NCI-H460 (cell line): ENCODE measurements at places on chromosomes 3 and 15. TPM values are rescaled to one million over a fixed set of nuclear protein-coding genes. Genes with fewer than 3 reads are reported as not detected.

DNA sequence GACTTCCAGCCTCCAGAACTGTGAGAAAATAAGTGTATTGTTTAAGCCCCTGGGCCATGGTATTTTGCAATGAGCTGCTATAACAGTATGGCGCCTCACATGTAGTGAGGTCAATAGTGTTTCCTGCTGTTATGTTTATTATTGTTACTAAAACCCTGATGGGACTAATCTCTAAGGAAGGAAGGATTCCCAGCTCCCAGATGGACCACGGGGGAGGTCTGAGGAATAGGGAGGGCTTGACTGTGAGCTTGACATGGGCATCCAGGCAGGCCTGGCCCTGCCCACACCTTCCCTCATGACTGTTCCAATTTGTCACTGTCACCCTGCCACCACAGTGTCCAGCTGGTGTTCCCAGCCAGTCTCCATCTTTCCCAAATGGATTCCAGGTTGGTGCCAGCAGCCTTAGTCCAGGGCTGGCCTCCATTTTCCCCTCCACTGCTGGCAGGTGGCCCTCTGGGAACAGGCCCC lies 14.5 kb upstream of the SLC41A3 start:
- DNase-seq = no peak

DNA sequence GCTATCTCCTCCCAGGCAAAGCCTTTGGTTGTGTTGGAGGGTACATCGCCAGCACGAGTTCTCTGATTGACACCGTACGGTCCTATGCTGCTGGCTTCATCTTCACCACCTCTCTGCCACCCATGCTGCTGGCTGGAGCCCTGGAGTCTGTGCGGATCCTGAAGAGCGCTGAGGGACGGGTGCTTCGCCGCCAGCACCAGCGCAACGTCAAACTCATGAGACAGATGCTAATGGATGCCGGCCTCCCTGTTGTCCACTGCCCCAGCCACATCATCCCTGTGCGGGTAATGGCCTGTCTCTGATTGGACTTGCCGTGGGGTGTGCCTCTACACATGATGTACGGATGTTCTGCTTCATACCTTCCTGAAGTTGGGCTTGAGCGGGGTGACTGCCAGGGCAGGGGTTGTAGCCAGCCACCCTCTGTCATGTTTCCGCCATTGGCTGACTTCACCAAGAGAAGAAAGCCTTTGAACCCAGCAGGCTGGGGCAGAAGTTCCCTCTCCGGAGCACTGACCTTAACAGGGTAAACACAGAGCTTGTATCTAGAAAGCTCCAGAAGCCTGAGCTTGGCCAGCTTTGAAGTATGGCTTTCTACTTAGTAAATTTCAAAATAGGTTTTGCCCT lies 13.4 kb downstream of the ALAS1 start:
- DNase-seq = no peak

- DNase-seq = no peak
Observed at GRCh38 chr3:45440562-45440961, 52.2 kb downstream of the LARS2 start.

GRCh38 chr3:146052056-146052790 lies 108.8 kb downstream of the PLOD2 start:
- no peak for DNase-seq

- DNase-seq = no peak
Observed at GRCh38 chr3:69669070-69669469, 70.2 kb upstream of the MITF start.

DNA sequence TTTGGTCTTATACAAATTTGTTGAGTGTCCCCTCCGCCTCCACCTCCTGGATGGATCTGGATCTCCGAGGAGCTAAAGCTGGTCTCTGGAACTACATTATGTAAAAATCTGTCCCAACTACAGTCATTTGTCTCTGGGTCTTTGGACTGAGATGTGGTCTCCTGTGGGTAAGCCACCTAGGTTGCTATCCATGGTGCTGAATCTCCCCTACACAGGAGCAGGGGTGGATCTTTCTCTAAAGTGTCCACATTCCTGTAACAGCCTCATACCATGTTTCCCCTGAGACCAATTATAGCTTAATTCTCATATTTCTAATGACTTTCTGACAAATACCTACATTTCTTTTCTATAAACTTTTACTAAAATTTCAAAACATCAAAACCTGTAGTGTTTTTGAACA lies 625.8 kb downstream of the TAFA4 start:
- DNase-seq = peak; percentile 0

GRCh38 chr3:172099495-172099808 lies 60.1 kb downstream of the FNDC3B start:
- no peak for DNase-seq

GRCh38 chr3:6216135-6217026 lies 644.5 kb upstream of the GRM7 start:
- no peak for DNase-seq

GRCh38 chr3:196883361-196883760 lies 15.6 kb downstream of the SENP5 start:
- no peak for DNase-seq

- DNase-seq = no peak
Observed at GRCh38 chr15:92520914-92521623, 127.4 kb downstream of the ST8SIA2 start.

DNA sequence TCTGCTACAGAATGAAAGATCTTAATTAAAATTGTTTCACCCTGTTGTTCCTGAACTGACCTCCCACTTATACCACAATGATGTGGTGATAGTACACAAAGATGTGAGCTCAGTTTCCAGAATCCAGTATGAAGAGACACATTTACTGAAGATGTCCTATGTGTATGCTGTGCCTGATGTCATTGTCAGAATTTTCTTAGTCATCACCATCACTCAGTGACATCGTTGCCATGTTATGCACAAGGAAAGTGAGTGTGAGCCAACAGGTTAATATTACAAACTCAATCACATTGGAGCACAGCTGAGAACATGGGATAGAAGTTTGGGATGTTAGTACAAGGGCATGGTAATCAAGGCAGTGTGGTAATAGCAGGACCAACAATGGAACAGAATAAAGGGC lies 199.7 kb upstream of the CHRNA7 start:
- DNase-seq = no peak

- no peak for DNase-seq
Observed at GRCh38 chr3:70702132-70702531, 389.7 kb upstream of the MDFIC2 start.

- no peak for DNase-seq
Observed at GRCh38 chr15:37015451-37015850, 84.9 kb downstream of the MEIS2 start.

The RAD18 gene
- 13.6 and 20.6 TPM in 2 replicates for total RNA-seq

The FANCD2OS gene
- total RNA-seq = not detected in 2 replicates

The GOLGA8Q gene
- 1.2 TPM in 1 of 2 replicates, not detected in the other for total RNA-seq

The PP2D1 gene
- total RNA-seq = not detected in 2 replicates

The DLEC1 gene
- 0.10 TPM in 1 of 2 replicates, not detected in the other for total RNA-seq

The DNAH1 gene
- total RNA-seq = 3.3 and 3.9 TPM in 2 replicates

The SMAD3 gene
- 8.0 and 12.3 TPM in 2 replicates for total RNA-seq

The AHSG gene
- total RNA-seq = not detected in 2 replicates

The TEX9 gene
- total RNA-seq = 3.5 and 6.6 TPM in 2 replicates

The MKRN3 gene
- not detected in 2 replicates for total RNA-seq

The SLC51A gene
- not detected in 2 replicates for total RNA-seq

The NMNAT3 gene
- total RNA-seq = 2.1 and 2.4 TPM in 2 replicates

The MORC1 gene
- total RNA-seq = not detected in 2 replicates

The TRIM59 gene
- 20.1 and 20.5 TPM in 2 replicates for total RNA-seq
